ENCODE measurements at places on chromosomes 12 and 14.
A peak's percentile ranks its signal among the peaks of the same experiment; 100 is the strongest.

DNA sequence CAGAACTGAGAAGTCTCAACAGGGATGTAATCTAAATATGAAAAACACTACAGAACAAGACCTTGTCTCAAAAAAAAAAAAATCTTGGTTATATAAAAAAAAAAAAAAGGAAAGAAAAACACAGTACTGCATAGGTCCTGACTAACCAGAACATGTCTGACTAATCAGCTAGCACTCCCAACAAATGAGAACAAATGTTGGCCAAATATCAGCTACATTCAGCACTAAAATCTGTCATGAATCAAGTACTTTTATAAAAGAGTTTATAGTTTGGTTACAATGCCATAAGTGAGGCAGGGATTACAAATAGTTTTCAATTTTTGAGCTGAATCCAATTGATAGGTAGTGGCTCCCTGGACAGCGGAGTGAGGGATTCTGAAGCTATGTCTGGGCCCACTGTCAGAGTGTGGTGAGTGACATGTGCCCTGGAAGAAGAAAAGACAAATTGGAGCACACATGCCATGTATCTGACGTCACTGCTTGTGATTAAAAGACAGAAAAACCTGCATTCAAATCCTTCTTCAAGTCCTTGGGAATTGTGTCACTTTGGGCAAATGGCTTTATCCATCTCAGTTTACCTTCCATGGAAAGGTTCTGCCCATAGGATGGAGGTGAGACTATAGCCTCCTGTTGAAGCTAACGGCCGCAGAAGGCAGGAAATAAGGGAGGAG, 5.6 kb upstream of the FAM234B start:
- DNase-seq = no peak

GRCh38 chr12:114698566-114699163, 14.7 kb upstream of the TBX3 start:
- no peak for DNase-seq

- no peak for DNase-seq
Measured at GRCh38 chr14:73344319-73344718, 107.0 kb downstream of the PAPLN start.

- no peak for DNase-seq
Measured at GRCh38 chr12:28961948-28962384, 187.1 kb upstream of the FAR2 start.

- DNase-seq = no peak
Measured at GRCh38 chr14:101855958-101856357, 94.4 kb downstream of the PPP2R5C start.

GRCh38 chr12:53940443-53941014, 1.9 kb downstream of the HOXC13 start:
- no peak for DNase-seq

- DNase-seq = no peak
Measured at GRCh38 chr12:6180268-6181051, 19.7 kb upstream of the CD9 start.

DNA sequence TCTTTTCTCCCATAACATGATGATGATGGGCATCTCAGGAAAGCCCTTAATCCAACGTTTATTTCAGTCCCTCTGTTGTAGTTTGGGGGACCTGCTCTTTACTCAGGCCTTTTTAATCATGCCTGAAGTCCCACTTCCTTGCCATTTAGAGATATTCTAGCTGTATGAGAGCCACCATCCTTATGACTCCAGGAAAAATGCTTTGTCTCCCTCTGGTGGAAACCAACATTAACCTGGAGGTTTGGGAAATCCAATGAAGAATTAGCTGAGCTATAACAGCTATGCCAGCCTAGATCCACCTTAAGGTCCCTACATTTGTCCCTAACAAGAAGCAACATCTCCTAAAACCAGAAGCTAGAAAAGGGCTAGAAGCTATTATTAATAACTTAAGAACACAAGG, 1399.1 kb downstream of the LRFN5 start:
- DNase-seq = no peak

GRCh38 chr14:59161561-59162175, 26.8 kb upstream of the DAAM1 start:
- no peak for DNase-seq

- no peak for DNase-seq
Measured at GRCh38 chr12:12922191-12922616, 29.8 kb downstream of the GPRC5D start.

GRCh38 chr12:53498235-53498630, 1.0 kb downstream of the MAP3K12 start:
- DNase-seq = no peak

- no peak for DNase-seq
Measured at GRCh38 chr14:22668417-22668816, 24.3 kb upstream of the OR6J1 start.

GRCh38 chr12:14340371-14340770, 25.1 kb upstream of the ATF7IP start:
- no peak for DNase-seq

DNA sequence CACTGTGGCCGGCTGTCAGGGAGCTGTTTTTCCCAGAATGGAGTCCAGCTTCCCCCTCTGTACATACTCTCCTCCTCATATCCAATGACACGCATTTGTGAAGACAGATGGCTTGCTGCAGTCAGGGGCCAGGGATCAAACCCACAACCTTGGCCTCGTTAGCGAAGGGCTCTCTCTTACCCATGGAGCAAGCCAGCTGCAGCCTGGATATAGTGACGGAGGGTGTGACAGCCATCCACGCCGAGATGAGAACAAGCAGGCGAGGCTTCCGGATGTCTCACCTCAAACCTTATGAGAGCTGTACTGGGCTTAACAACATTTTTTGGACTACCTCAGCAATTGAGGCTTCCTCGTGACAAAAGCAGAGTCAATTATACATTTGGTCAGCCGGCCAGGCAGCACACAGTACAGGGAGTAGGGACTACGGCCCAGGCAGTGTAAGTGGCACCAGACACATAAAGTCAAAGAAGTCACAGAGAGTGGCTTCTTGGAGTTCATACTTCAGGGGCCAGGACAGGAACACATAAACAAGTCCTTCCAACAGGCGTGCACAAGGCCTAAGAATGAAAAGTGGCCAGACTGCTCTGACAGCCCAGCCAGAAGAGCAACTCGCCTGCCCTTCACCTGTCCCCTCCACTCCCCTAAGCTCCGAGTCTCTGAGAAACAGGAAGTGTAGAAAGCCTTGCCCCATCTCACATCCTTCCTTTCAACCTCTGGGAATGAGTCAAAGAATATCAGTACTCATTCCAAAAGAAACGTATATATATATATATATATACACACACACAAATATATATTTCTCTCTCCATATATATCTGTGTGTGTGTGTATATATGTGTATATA, 115.1 kb downstream of the TTC7B start:
- DNase-seq = no peak

- no peak for DNase-seq
Measured at GRCh38 chr14:76289276-76289675, 86.7 kb upstream of the ESRRB start.

DNA sequence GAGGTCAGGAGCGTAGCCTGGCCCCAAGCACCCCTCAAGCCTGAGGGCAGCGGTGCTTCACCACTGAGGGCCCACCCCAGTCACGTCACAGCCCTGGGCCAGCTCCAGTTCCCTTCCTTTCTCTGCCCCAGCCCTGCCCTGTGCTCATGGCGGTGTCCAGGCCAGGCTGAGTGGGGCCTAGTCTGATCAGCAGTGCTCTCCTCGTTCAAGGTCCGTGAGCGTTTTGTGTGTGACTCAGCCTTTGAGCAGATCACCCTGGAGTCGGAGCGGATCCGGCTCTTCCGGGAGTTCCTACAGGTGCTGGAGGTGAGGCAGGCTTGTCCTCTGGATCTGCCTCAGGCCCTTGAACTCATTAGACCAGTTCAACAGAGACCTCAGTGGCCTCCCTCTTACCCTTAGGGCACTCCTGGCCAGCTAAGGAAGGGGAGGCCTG, 19.0 kb downstream of the PRPF40B start:
- no peak for DNase-seq

GRCh38 chr14:22556021-22556989, 32.7 kb downstream of the DAD1 start:
- DNase-seq = no peak

- no peak for DNase-seq
Measured at GRCh38 chr12:123119808-123120207, 31.1 kb downstream of the PITPNM2 start.

GRCh38 chr12:104446646-104447421, 9.9 kb upstream of the CHST11 start:
- DNase-seq = no peak

DNA sequence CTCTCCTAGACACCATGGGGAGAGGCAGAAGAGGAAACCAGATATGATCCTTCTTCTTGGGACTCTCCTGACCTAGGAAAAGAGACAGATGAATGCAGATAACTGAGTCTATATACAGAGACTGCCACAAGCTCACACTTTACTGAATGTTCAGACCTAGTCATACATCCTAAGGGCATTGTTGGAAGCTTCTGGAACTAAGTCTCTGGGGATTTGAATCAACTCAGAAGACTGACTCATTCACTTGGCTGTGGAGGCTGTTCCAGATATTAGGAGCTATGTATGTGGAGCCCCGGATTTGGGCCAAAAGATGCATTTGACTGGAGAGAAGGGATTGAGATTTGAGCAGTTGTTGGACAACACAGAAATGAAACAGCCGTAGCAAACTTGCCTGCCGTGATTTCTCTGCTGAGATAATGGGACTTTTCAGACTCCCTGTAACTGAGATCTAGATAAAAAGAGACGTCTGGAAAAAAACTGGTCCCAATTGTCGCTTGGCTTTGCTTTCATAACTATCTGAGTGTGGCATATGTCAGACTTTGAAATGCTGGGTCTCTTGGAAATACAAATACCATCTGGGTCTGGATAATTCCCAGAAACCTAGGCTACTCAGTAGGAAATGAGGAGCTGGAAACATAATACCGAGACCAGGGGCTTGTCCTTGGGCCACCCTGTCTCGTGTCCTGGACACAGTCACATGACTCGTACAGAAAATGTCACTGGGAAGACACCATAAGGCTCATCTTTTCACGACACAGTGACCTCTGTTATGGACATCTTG, 396.8 kb downstream of the NUAK1 start:
- DNase-seq = no peak

- no peak for DNase-seq
Measured at GRCh38 chr14:69376439-69376838, 21.7 kb downstream of the ERH start.

DNA sequence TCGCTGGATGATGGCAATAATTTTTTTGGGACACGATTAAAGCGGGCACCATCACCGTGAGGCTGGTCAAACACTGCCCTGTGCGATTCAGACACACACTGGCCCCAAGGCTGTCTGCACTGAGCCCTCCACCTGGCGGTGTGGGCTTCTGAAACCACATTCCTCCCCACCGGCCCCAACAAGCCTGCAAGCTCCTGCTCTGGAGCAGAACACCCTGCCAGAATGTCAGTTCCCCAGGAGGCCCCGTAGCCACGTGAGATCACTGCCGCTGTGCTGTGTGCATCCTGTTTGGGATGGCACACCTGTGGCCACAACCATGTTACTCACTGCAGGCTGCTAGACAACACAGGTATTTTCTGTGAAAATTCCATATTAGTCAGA, 7.9 kb downstream of the GSC start:
- no peak for DNase-seq

GRCh38 chr12:10700581-10700980, 22.5 kb downstream of the YBX3 start:
- no peak for DNase-seq

DNA sequence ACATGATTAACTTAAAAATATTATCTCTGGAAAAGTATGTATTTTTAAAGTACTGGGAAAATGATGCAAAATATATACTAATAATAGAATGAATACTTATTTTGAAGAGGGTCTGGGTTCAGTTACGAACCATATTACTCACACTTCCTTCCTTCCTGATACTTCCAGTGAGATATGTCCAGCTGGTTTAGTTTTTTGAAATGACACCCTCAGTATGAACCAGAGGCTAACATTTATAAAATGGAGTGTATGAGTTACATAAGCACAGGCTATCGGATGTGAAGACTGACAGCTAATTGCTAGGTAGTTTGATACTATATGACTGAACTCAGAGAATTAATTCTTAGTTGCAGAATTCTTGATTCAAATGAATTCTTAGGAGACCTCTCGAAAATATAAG, 122.9 kb downstream of the OTOGL start:
- no peak for DNase-seq

GRCh38 chr14:64826333-64826732, 53.4 kb downstream of the SPTB start:
- DNase-seq = no peak

GRCh38 chr12:97275256-97275655, 187.3 kb upstream of the RMST start:
- peak; percentile 78 for DNase-seq

GRCh38 chr12:94187361-94187760, 39.0 kb downstream of the PLXNC1 start:
- DNase-seq = no peak

DNA sequence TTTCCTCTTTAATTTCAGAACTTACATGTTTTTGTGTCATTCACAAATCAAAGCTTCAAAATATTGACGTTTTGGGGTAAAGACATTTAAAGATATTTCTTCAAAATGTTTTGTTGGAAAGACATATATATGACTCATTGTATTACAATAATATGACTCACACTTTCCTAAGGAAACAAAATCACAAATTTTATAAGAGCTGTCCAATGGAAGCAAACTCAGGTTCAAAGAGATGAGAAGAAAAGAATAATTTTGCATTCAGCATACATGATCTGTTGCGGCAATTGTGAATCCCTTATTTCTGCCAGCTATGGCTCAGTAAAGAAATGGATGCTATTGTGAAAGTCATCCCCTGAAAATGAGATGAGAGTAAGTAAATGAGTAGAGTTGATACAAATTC, 82.7 kb downstream of the GRIP1 start:
- no peak for DNase-seq

DNA sequence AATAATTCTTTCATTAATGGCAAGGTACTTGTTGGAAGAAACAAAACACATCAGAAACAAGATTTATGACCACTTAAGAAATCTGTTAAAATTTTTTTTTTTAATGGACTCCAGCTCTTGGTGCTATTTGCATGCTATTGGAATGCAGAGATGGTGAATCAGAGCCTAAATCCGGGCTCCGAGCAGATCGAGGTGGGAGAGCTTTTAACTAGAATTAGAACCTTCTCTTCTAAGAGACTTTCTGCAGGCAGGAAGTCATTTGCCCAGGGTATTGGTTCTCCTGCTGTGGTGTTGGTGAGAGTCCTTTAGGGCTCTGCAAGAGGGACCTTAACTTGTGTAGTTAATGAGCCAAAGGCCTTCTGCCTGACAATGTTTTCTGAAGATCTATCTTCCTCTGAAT, 419.4 kb downstream of the SNAPC1 start:
- DNase-seq = no peak

- DNase-seq = peak; percentile 52
Measured at GRCh38 chr12:101666052-101666728, 31.2 kb upstream of the CHPT1 start.

DNA sequence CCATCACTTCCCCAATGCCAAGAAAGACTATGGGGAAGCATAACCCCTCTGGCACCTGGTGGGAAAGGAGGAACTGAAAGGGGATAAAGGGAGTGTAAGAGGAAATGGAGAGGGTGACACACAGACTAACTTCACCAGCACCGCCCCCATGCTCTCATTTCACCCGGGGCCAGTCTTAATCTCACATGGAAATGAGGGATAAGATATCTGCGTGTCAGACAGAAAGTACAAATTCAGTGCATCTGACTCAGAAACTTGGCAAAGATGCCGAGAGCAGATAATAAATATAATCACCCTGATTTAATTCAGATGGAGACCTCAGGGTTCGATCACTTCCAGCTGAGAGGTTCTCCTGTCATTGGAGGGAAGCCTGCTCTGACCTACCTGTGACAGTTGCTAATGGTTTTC, 191.6 kb downstream of the DUSP6 start:
- no peak for DNase-seq
